ENCODE measurements at places on chromosomes 11 and 22. TPM values are rescaled to one million over a fixed set of nuclear protein-coding genes. Genes with fewer than 3 reads are reported as not detected.

Gene ELP4
- total RNA-seq, result 44.3 TPM

DNA sequence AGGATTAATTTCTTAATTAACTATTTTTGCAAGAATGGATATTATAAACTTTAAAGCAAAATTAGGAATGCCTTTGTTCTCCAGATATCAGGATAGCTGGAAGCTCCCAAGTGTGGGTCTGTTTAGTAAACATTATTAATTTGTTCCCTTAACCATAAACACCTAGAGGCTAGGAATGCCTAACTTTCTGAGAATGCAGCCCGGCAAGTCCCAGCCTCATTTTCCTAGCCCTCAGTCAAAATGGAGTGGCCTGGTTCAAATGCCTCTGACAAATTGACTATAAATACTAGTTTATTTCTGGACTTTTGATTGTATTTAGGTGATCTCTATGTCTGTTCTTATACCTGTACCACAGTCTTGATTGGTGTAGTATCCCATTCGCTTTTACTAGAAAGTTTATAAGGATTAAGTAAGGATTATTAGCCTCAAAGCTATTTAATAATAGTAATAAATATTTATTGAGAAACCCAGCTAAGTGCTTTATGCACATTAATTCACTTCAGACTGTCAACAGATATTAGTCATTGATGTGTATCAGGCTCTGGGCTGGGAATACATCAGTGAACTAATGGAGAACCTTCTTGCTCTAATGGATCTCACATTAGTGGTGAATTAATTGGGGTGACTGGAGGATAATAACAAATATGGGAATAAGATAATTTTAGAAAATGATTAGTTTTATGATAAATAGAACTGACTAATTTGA is 25.8 kb downstream of the PPME1 start:
- DNase-seq, result no peak

DNA sequence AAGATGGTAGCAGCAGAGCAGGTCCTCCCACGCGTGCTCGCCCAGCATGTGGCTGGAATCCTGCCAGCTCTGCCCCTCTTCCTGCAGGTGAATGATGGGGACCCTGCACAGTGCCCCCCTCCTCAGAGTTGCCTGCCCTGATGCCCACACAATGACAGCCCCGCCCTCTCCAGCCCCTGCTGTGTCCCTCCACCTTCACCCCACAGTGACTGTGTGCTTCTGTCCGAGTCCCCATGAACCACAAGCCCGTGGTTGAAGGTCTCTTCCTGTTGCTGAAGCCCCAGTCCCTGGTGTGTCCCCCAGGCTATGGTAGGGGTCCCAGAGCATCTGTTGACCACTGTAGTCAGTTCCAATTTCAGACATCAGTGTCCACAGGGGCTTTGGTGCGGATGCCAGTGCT is 71.0 kb downstream of the BRD1 start:
- DNase-seq, result no peak

DNA sequence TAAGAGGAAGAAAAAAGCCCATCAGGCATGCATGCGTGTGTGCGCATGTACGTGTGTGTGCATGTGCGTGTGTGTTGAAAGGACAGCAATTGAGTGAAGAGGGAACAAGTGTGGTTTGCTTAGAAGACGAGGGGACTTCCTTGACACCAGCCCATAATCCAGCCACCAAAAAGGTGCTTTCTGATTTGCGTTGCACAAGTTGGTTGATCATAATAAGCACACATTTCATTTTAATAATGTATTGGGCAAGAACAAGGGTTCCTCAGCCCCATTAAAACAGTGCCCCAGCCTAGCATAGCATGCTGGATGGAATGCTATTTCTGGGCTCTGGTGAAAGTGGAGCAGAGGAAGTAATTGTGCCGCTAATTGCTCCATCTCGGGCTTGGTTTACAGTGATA is 493.2 kb downstream of the MIAT start:
- no peak for DNase-seq

DNA sequence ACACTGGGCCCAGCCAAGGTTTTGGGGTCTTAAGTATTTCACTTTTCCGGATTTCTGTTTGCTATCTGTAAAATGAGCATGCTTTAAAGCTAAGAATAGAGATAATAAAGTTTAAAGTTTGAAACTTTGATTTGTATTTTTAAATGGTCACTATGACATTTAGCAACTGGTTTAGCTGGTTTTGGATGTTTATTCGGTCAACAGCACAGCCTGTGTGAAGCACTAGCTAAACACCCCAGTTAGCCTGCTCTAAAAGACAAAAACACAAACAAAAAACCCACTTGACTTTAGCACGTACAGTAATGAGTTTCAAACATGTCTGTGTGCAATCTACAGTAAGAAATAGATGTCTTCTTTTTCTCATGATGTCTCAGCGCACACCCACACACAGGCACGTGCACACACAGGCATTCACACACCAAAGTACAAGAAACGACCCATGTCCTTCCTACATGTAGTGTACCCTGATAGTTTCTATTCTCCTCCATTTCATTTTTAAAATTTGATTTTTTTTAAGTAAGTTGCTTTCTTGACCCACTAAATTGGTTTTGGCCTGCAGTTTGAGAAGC is 29.4 kb downstream of the SLC1A2 start:
- DNase-seq, result no peak

DNA sequence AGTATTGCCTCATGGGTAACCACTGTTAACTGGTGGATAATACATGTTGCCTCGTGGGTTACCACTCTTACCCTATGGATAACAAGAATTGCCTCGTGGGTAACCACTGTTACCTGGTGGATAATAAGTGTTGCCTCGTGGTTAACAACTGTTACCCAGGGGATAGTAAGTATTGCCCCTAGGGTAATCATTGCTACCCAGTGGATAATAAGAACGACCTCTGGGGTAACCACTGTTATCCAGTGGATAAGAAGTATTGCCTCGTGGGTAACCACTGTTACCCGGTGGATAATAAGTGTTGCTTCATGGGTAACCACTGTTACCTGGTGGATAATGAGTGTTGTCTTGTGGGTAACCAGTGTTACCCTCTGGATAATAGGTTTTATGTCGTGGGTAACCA is 28.1 kb upstream of the NXPE4 start:
- no peak for DNase-seq

Gene HOATZ
- not detected for total RNA-seq

DNA sequence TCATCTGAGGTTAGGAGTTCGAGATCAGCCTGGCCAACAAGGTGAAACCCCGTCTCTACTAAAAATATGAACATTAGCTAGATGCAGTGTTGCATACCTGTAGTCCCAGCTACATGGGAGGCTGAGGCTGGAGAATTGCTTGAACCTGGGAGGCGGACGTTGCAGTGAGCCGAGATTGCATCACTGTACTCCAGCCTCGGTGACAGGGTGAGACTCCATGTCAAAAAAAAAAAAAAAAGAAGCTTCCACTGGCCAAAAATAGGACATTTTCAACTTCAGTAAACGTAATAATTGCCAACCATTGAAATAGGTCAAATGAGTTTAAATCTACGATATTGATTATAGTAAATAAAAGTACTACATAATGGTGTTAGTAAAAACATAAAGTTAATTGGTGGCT is 6.8 kb downstream of the BAIAP2L2 start:
- no peak for DNase-seq

Gene TRIM66
- total RNA-seq, result 13.3 TPM

DNA sequence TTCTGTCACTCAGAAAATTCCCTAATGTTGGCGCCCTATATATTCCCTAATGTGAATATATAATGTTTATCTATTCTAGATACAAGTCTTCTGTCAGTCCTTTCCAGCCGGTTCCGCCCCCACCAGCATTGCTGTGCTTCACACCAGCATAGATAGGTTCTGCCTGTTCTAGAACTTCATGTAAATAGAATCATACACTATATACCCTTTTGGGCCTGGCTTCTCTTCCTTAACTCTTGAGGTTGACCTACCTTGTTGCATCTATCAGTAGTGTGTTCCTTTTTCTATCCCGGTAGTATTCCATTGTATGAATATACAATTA is 34.6 kb downstream of the OTOG start:
- DNase-seq, result no peak

- no peak for DNase-seq
These were observed 45.2 kb downstream of the PPP2R1B start for GRCh38 chr11:111720801-111721494.

DNA sequence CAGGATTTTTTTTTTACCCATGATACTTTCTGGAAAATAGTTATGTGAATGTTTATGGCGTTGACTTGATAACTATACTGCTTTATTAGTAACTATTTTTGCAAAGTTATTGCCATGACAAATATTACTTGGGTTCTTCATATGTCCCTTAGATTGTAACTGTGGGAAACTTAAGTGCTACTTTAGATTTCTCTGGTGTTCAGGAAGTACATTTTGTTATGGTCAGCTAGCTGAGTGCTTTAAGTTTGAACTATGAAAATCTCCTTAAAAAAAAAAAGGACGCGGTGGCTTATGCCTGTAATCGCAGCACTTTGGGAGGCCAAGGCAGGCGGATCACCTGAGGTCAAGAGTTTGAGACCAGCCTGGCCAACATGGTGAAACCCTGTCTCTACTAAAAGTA is 42.8 kb downstream of the CSTPP1 start:
- DNase-seq, result no peak

GRCh38 chr11:12540075-12540680 is 134.0 kb upstream of the TEAD1 start:
- no peak for DNase-seq

GRCh38 chr22:46240907-46241306 is 9.2 kb downstream of the CDPF1 start:
- no peak for DNase-seq

- DNase-seq, result peak; percentile 77
These were observed 1.4 kb upstream of the DPP3 start for GRCh38 chr11:66478729-66479393.

DNA sequence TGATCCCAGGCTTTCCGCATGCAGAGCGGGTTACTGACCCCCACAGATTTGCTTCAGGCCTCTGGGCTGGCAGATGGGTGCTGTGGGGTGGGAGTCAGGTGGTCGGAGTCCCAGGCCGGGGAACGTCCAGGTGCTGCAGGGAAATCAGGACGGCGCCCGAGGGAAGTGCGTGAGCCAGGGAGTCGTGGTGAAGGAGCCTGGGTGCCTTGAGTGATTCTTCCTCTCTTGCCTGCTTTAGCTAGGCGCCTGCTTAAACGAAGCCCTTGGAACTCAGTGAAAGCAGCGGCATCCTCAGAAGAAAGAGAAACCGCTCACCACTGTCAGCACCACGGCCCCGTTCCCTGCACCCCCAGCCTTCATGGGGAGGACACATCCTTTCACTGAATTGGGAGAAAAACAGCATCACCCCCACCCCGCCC is 455.6 kb downstream of the BRD1 start:
- no peak for DNase-seq

GRCh38 chr11:129348813-129349212 is 26.8 kb upstream of the BARX2 start:
- DNase-seq, result no peak

DNA sequence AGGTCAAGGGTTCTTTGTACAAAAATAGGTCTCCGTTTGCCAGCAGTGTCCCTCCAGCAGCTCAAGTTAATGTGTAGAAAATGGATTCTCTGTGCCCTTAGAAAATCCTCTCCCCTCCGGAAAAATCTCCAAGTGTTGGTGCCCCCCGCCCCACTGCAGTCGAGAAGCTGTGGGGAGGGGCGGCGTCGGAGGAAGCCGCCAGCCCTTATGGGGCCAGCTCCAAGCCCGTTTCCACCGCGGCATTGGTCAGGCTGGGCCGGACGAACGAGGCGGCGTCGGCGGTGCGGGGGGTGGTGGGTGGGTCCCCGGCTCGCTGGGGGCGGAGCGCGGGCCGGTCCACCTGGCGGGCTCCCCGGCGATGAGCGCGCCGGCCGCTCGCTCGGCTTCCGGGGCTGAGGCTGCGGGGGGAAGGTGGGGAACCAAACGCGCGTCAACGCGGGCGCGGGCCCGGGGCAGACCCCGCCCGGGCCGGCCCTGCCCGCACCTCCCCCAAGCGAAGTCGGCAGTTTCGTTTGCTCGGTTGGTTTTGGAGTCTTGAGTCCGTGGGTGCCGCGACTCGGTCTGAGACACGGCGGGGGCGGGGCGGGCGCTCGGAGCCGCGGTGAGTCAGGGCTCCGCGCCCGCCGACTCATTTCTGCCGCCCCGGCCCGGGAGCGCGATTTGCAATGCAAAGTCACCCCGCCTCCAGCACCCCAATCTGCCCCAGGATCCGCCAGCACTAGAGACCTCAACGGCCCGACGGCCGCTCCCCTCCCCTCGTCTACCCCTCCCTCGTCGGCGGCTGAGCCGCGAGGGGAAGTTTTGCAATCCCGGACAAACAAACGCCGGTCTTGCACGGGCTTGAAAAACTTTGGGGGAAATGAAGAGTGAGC is 1.4 kb downstream of the ASCL2 start:
- DNase-seq, result no peak

GRCh38 chr22:50473088-50473487 is 1.7 kb downstream of the SBF1 start:
- DNase-seq, result peak; percentile 88

DNA sequence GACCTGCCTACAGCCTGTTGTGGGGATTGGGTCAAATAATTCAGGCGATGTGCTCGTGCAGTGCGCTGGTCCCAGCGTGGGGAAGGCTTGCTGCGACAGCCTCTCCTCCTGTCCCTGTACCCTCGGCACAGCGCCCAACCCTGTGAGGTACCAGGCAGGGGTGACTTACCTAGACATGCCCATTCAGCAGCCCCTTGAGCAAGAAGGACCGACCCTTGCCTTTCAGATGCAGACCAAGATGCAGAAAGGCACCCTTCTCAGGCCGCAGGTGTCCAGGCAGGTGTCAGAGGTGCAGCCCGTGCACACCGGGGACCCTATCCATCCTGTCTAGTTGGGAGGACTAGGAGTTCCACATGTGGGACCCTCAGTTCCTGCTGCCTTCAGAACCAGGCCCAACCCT is 102.7 kb downstream of the BCR start:
- DNase-seq, result no peak

DNA sequence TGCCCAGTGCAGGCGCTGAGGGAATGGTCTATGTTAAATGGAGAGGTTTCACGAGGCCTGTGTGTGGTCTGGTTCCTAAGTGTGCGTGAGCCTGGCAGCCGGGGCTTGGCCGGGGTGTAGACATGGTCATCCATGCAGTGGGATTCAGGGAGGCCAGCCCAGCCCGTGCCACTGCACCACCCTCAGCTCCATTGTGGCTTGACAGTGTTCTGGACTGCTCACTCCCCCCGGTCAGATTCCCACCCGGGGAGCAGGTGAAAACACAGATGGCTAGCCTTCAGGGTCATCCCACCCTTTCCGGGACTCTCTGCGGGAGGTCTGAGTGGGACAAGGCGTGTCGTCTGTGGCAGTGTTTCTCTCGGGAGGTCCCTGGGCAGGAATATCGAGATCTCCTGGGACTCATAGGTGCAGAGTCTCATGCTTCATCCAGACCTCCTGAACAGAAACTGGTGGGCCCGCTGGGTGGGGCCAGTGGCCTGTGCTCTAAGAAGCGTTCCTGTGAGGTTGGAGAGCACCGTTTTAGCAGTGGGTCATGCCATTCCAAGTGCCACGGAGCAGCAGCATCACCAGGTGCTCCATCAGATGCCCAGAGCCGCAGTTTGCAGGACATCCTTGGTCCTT is 52.3 kb downstream of the ST14 start:
- no peak for DNase-seq

Gene SYT13
- not detected for total RNA-seq

- no peak for DNase-seq
These were observed 13.3 kb downstream of the SMCO4 start for GRCh38 chr11:93529707-93530467.
